ENCODE measurements at places on chromosomes 1 and 21. TPM values are rescaled to one million over a fixed set of nuclear protein-coding genes. Genes with fewer than 3 reads are reported as not detected.

Gene GBP7
- total RNA-seq: not detected

Gene KCNT2
- total RNA-seq: 1.0 TPM

DNA sequence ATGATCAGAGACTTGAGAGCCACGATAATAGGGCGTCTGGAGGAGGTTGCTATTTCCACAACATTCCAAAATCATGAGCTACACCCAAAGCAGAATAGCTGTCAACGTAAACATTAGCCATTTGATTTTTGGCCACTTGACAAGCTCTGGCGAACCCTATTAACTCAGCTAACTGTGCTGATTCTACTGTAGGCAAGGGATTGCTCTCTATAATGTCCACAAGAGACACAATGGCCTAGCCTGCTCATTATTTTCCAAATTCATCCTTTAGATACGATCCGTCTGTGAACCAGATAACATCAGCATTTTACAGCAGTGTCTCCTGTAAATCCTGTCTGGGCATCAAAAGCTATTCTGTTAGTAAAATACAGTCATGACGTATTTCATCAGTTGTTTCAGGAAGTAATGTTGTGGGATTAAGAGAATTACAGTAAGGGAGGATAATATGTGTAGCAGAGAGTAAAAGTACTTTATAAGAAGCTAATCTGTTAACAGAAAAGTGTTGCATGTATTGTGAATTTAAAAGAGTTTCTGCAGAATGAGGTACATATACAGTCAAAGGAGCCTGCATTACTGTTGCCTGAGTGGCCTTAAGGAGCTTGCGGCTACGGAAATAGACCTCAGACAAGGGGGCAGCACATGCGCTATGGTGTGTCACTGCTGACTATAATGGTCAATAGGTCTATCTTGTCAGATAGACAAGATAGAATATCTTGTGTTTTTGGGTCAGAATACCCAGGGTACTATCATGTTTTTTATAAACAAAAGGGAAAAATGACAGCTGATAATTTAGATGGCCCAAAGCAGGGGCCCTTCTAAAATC, 44.9 kb upstream of the TINAGL1 start:
- DNase-seq: no peak

DNA sequence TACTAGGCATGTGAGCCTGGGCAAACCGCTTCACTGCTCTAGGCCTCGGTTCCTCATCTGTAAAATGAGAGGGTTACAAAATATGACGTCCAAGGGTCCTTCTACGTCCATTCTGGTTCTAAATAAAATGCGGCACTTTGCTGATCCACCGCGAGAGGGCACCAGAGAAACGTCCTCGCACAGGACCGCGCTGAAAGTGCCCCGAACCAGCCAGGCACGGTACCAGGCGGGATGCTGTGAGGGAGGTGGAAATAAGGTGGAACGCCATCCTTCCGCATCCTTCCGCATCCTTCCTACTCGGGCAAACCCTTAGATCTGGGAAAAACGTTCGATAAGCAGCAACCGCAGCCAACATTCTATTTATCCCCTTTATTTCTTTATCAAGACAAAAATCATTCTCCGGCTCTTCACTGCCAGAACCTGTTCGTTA, 60.3 kb upstream of the KRTAP19-8 start:
- peak; percentile 80 for DNase-seq

GRCh38 chr1:240312872-240313271, 221.2 kb downstream of the FMN2 start:
- no peak for DNase-seq

- DNase-seq: no peak
Measured at GRCh38 chr1:52366517-52366827, 467 bp upstream of the CC2D1B start.

DNA sequence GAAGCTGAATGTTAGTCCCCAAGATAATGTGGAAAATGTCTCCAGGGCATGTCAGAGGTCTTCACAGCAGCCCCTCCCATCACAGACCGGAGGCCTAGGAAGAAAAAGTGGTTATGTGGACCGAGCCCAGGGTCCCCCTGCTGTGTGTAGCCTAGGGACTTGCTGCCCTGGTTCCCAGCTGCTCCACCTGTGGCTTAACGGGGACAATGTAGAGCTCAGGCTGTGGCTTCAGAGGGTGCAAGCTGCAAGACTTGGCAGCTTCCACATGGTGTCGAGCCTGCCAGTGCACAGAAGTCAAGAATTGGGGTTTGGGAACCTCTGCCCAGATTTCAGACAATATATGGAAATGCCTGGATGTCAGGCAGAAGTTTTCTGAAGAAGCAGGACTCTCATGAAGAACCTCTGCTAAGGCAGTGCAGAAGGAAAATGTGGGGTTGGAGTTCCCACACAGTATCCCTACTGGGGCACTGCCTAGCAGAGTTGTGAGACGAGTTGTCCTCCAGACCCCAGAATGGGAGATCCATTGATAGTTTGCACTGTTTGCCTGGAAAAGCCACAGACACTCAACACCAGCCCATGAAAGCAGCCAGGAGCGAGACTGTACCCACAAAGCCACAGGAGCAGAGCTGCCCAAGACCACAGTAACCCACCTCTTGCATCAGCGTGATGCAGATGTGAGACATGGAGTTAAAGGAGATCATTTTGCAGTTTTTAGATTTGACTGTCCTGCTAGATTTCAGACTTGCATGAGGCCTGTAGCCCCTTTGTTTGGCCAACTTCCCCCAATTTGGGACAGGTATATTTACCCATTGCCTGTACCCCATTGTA, 204.9 kb downstream of the MRPL39 start:
- DNase-seq: no peak

DNA sequence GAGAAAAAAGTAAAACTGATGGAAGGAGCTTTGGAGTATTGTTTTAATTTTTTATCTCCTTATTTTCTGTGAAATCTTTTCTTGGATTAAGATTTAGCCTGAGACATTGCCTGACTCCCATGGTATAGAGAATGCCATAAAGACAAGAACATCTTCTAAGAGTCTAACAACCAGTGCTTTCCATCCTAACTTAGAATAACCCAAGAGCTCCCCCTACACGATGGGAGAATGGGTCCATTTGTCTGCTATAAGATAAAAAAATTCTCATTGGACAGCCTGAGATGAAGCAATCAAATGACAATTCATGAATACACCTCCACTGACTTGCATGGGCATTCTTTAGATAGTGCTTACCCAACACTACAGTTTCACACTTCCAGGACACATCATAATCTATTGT, 478.1 kb downstream of the TTLL7 start:
- DNase-seq: no peak

DNA sequence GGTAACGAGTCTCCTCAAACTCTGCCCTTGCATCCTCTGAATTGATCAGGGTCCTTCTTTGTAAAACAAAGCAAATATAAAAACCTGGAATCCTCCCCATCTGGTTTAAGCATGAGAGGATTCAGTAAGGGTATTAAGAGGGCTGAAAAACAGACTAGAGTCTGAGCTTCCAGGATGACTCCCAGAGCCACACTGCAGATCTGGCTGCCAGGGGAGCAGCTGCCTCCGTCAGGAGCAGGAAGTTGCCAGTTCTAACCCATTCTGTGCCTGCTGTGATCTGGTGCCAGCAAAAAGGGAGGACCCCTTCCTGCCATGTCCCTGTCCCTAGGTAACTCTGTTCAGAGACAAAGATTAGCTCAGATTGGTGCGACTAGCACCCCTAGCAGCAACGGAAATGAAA, 27.5 kb downstream of the SERTAD4 start:
- DNase-seq: no peak
